GM04504 (cell line): ENCODE measurements at places on chromosomes 2 and 18.

GRCh38 chr2:167626301-167626700 lies 621.1 kb downstream of the STK39 start:
- DNase-seq, result no peak

DNA sequence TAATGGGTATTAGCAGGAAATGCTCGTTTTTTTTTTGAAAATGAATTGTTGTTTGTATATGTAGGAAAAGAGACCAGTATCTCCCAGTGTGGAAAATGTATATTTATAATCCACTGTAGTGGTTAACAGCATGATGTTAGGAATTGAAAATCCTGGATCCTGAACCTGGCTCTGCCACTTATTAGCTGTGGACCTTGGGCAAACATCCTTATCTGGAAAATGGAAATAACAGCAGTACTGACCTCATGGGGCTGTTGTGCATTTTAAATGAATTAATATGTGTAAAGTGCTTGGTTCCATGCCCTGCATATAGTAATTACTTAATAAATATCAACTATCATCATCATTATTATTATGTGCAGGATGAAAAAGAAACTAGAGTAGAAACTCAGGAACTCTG lies 251.3 kb downstream of the CDCA7 start:
- no peak for DNase-seq

DNA sequence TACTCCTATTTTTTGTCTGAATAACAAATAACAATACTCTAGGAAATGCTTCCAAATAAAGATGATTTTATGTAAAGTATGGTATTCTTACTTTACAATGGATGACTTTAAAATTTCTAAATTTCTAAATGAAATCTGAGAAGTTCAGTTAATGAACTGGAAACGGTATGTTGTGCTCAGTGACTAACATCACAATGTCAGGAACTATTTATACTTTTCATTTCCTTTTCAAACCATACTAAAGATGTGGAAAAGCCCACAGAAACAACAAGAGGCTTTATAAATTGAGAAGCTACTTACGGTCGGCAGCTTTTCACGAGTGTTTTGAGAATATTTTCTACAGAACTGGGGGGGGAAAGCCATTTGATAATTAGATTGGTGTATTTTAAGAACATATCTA lies 31.1 kb downstream of the PSME4 start:
- no peak for DNase-seq

- DNase-seq, result no peak
These were observed 42.8 kb downstream of the PLB1 start for GRCh38 chr2:28538652-28539051.

- no peak for DNase-seq
These were observed 73.6 kb upstream of the TSPYL6 start for GRCh38 chr2:54329482-54330161.

GRCh38 chr2:170006587-170007325 lies 171.2 kb upstream of the MYO3B start:
- no peak for DNase-seq

DNA sequence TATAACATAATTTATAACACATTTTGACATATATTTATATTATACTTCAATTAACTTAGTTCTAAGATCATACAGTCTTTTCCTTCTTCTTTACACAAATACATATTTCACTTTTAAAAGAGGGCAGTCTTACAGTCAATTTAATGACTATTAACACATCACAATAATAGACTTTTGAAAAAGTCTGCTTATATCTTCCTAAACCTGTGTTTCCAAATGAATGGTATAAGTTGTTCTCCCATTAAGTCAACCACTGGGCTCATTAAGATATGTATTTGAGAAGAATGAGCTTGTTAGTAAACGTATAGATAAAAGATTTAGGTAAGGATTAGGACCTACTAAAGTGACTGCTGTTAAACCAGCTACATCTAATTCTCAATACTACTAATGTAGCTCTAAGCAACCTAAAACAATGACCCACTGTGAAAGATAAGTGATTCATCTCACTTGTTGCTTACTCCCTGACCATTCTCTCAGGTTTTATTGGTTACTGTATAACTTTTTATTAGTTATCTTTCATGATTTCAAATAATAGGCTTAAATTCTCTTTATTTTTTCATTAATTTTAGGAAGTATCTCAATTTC lies 27.0 kb downstream of the SLC40A1 start:
- no peak for DNase-seq

GRCh38 chr2:103218516-103218915 lies 456.7 kb downstream of the TMEM182 start:
- DNase-seq, result no peak

DNA sequence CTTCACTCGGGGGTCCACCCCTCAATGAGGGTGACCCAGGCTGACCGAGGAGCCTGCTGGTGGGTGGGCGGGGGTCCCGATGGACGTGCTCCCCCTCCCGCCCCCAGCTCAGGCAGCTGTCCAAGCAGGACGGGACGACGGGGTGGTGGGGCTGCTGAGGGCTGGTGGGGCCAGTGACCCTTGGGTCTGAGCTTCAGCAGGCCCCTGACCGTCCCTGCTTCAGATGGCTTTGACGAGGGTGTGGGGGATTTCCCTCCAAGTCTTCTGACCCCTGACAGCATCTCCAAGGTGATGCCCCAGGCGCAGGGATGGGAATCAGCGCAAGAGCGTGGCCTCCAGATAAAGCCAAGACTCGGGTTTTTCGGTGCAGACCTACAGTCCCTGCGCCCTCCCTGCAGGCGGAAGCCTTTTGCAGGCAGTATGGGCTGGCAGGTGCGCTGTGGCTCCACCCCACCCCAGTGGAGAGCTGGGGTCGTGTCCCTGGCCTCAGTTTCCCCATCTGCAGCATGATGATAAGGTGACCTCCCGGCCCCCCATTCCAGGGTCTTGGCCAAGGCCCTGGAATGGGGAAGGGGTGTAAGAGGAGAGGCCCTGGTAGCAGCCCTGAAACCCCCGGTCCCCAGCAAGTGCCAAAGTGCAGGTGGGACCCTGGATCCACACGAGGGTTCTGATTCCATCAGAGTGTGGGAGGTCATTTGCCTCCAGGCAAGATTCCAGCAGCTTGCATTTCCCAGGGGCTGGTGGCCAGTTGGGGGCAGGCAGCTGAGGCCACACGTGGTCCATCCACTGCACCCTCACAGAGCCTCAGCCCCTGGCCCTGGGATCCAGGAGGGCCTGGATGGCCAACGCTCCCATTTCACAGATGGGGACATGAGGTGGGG lies 8.7 kb downstream of the CROCC2 start:
- DNase-seq, result no peak

DNA sequence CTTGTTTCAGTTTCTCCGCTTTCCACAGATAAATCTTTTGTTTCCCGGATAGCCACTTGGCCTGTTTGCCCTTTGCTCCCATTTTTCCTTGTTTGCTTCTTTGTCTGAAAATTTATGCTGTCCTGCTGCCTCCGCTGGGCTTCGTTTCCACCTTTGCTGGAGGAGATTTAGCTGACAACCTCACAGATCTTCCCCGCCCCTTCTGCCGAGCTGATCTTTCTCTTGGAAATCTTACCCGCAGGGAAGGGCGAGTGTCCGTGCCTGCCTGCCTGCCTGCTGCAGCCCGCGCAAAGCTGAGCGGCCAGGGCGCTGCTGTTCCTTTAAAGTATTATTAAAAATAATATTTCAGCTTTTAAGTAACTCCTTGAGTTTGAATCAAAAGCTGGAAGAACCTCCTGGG lies 1.4 kb upstream of the XRCC5 start:
- no peak for DNase-seq

DNA sequence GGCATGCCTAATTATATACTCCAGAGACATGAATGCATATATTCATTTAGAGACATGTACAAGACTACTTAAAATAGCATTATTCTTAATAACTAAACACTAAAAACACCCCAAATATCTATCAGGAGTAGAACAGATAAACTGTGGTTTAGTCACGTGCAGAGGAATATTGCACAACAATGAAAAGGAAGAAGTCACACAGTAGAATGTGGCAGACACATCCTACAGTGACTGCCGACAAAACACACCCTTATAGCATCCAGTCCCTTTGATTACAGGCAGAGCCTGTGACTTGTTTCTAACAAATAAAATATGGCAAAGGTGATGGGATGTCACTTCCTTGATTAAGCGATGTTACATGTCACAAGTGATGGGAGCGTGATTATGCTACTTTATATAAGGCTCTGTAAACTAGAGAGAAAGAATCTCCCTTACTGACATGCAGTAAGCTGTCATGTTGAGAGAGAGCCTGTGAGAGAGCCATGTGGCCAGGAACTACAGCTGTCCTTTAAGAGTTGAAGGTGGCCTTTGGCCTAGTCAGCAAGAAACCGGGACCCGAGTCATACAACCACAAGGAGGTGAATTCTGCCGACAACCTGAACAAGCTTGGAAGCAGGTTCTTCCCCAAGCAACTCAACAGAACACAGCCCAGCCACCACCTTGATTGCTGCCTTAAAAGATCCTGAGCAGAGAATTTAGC lies 39.1 kb upstream of the LGALSL start:
- DNase-seq, result no peak

- DNase-seq, result no peak
These were observed 27.2 kb downstream of the NAT8 start for GRCh38 chr2:73614997-73615396.

- no peak for DNase-seq
These were observed 203.3 kb upstream of the SPOPL start for GRCh38 chr2:138298120-138298814.

- DNase-seq, result no peak
These were observed 62.2 kb upstream of the RTN4 start for GRCh38 chr2:55112229-55113031.

- no peak for DNase-seq
These were observed 577 bp upstream of the GLI2 start for GRCh38 chr2:120734930-120735651.

- DNase-seq, result peak; percentile 90
These were observed 9.4 kb downstream of the CTIF start for GRCh38 chr18:48548011-48548771.

DNA sequence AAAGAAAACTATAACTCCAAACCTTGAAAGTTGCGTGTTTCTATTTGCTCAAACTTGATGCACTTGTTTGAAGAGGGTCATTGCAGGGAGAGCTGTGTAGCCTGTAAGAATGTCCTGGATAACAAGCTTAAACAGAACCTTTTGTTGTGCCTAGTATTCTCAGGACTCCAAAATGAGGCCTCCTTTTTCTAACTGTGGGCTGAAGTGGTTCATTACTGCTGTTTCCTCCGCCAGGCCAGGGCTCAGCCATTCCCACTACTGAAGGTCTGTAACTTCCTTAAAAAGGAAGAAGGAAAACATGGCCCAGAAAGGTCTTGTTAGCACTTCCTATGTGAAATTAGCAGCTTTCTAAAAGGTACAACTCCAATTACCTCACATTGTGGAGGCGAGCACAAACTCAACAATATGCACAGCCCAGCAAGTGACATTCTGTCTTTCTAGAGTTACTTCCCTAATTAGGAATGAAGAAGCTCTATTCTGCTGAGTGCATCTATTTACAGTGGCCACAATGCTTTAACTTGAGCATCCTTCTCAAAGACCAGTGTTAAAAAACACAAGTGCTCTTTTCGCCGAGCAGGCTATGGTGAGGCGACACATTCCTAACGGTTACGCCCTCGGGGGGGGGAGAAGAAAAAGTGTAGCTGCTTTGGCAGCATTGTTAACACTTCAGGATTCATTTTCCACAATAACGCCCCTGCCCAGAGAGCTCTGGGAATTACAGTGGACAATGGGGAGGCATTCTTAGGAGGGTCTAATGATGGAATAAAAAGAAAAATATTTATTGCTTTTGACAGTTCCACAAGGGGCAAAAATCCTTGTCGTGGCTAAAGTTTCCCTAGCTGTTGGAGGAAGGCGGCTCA lies 136.9 kb upstream of the SIX3 start:
- no peak for DNase-seq

DNA sequence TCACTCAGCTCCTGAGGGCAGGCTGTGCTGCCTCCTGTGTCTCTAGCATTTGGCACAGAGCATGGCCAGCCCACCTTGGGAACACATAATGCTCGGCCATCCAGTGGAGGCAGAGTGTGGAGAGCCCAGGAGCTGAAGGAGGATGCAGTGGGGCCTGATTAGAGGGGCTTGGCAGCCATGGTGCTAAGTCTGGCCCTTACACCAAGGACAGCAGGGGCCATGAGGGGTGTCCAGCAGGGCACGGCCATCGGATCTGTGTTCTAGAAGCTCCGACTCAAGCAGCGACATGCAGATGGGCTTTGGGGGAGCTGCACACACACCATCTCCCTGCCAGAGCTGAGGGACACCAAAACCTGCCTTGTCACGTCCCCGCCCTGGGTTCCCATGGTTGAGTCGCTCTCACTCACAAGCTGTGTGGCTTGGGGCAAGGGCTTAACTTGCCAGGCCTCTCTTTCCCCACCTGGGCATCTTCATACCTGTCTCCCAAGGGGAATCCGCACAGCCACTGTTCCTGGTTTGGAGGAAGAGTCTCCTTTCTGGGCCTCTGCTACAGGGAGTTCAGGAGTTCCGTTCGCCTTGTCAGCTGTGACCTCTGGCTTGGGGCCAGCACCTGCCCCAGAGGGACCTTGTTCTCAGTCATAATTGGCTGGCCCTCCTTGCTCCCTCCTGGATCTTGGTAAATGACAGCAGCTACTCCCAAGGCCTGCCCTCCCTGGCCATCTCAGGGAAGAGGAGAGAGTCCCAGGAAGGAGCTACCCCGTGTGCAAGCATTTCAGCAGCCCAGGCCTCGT lies 1.3 kb upstream of the TOGARAM2 start:
- no peak for DNase-seq

DNA sequence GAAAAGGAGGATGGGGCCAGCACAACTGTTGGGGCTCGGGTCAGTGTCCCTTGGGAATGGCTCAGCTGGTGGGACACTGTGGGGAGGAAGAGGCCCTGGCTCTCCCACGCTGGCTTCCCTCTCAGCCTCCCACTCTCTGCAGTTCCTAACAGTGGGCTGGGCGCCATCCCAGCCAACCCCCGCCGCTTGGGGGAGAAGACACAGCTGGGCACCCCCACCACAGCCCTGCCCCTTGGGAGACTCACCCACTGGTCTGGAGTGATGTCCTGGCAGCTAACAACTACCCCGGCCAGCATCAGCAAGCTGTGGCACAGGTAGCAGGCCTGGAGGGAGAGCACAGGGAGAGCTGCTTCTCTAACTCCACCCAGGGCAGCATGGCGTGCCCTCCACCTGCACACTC lies 8.3 kb upstream of the SEMA4C start:
- no peak for DNase-seq

GRCh38 chr2:206890926-206891325 lies 48.4 kb upstream of the CPO start:
- no peak for DNase-seq

- DNase-seq, result no peak
These were observed 68.6 kb downstream of the MAPK4 start for GRCh38 chr18:50628533-50628905.

DNA sequence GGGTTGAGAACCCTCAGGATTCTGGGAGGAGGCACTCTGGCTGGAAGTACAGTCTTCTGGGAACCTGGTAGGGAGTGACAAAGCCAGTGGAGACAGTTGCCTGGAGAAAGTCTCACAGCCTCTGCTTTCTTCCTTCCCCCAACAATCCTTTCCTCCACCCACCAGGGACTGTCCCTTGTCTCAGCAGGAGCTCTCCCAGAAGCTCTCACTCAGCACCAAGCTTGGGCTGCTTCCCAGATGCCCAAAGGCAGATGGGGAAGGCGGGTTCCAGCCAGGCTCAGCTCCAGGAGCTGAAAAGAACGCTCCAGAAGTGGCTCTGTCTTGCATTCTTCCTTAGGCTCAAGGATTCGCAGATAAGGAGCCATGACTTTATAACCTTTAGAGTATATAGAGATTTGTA lies 7.6 kb upstream of the NAGK start:
- DNase-seq, result no peak

GRCh38 chr2:147149575-147150240 lies 695.1 kb upstream of the ACVR2A start:
- no peak for DNase-seq
